Activated B cell treated with CpG ODN at 0.5 μM for 24 hours (primary cell): ENCODE measurements at places on chromosomes 13 and 19.

DNA sequence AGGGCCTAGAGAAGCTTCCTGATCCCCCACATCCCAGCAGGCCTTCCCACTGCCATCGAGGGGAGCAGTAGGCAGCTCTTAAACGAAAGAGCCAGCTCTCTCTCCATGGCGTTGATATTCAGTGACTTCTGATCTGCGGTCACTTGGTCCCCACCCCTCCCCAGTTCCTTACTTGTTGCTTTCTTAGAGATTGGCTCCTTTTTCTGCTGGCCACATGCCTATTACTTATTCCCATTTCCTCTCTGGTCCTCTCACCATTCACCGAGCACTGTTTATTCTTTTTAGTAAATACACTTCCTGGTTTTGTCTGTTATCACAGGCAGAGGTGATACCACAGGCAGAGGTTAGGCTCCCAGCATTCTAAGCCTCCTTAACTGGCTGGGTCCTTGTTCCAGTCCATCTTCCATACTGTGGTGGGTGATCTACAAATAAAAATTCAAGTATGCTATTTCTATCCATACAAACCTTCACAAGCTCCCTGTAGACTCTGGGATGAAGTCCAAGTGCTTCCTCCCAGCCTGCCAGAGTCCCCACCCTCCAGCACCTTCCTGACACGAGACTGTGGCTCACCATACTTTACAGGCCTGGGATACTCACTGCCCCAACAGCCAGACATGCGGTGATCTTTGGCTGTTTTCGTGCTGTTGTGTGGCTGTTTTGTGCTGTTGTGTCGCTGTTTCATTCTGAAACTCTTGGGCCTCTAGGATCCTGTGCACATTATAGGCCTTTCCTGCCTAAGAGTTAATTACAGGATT is 315.9 kb downstream of the ATP8A2 start:
- DNase-seq = no peak

GRCh38 chr13:79011179-79011578 is 352.2 kb upstream of the OBI1 start:
- DNase-seq = no peak

- DNase-seq = no peak
Measured at GRCh38 chr13:37657134-37657533, 58.6 kb upstream of the POSTN start.

DNA sequence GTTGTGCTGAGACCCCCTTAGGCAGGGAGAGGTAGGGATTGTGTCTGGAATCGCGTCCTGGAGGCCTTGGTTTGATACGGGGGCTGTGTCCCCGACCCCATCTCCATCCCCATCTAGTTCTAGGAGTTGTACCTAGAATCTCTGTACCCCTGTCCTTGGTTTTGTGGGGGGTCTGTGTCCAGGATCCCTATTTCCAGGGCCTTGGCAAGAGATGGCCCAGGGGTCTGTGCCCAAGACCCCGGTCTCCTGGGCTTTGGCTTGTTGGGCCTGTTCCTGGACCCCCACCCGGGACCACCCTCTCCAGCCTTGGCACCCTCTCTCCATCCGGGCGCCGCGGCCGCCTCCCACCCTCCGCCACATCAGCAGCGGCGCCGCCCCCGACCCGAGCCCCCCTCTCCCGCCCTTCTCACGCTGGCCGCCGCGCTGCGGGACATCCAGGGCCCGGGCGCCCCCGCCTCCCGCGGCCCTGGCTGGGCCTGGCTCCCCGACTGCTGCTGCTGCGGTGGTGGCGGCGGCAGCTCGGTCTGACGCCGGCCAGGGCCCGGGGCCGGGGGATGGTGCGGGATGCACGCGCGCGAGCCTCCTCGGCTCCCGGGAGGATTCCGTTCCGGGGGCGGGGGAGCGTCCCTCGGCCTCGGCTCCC is at the start of gene NUMBL:
NUMBL (minus strand) TSS at position 602 of the 643 bp plus-strand sequence; CDS start at position 434, 168 bp downstream.
- no peak for DNase-seq

DNA sequence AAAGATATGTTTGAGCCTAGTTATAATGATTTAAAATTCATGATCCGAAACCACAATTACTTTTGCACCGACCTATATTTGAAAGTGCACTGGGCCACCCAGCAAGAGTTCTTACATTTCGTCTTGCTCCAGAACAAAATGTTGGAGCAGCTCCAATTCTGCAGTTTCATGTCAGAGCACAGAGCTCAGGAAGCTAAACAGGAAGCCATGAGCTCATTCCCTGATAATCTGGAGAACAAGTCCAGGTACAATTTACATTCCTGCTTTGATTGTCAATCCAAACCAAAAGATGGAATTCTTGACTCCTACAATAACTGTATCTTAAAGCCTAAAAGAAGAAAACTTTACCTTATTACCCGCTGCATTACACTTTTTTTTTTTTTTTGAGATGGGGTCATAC is 131.8 kb downstream of the KCTD12 start:
- DNase-seq = no peak

GRCh38 chr13:51731759-51732158 is 72.2 kb downstream of the DHRS12 start:
- no peak for DNase-seq

GRCh38 chr19:6076675-6077463 is 33.4 kb downstream of the RFX2 start:
- DNase-seq = no peak

DNA sequence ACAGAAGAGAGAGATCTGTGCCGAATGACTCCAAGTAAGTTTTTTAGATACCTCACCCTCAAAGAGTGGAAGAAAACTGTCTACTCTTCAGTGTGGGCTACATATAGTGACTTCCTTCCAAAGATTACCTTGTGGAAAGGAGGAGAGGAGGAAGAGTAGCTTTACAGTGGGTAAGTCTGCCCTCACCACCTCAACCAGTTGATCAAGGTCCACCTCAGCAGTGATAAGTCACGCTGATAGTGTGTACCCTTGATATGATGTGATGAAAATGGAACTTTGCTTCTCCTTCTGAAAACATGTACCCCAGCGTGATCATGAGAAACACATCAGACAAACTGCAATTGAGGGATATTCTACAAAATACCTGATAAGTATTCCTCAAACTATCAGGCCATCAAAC is 20.6 kb downstream of the KLF5 start:
- DNase-seq = no peak

DNA sequence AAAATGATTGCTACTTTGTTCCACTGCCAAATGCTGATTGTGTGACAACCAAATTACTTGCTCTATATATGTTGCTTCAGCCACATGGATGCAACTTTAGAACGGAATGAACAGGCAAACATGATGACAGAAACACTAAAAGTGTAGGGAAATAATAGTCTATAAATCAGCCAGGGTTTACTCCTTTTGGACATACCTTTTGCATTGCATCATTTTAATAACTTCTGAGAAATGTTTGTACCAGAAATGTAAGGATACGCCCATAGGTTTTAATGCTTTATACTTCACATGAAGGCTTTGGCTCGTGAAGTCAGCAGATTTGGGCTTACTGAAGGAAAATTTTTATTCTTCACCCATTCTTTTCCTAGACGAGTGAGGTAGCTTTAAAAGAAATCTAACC is 141.0 kb downstream of the POSTN start:
- DNase-seq = no peak

- DNase-seq = peak; percentile 93
Measured at GRCh38 chr19:18557411-18558201, at the start of gene KXD1. Gene KXD1, plus strand, starts transcription at chr19:18557870. Its CDS starts 4,187 bp downstream, at chr19:18562057.

- DNase-seq = no peak
Measured at GRCh38 chr19:27896091-27896490, 1316.9 kb downstream of the UQCRFS1 start.

DNA sequence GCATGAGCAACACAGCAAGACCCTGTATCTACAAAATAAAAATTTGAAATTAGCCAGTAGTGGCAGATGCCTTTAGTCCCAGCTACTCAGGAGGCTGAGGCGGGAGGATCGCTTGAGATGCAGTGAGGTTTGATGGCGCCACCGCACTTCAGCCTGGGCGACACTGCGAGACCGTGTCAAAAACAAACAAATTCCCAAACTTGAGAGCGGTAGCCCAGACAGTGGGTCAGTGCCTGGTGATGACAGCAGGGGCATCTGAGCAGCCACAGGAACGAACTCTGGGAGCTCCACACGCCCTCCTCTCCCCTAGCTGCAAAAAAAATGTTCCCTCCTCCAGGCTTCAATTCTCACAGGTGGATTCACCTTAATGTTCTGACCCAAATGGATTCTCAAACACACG is 14.1 kb downstream of the ZNF490 start:
- DNase-seq = no peak

DNA sequence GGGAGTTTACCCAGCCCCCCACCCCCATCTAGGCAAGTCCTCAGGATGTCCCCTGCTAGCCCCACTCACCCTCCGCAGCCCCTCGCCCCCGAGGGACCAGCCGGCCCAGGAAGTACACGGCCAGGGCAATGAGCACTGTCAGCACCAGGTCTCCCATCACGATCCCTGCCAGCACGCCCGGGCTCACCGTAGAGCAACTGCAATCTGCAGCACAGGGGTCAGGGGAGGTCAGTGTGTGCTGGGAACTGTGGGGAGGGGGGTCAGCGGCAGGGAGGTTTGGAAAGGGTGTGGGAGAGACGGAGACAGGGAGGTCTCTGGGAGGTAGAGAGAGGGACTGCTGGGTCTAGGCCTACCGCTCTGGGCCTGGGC is 734 bp downstream of the TYROBP start:
- no peak for DNase-seq

DNA sequence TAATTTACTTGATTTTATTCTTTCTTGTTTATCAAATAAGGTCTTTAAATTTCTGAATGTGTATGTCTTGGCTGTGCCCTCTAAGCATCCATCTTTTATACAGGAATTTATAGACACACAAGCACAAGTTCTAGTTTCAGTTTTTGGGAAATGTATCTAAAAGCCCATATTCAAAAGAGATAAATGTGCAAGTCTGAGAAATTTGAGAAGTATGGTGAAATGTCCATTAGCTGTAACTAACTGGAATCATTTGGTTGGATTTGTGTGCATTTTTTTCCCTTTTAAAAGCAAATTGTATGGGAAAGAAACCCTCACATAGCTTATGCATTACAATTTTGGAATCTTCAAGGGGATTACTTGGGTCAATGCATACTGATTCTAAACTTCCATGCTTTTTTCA is 532.0 kb downstream of the KLF5 start:
- DNase-seq = no peak

GRCh38 chr13:24629320-24629719 is 50.9 kb upstream of the ATP12A start:
- DNase-seq = no peak

DNA sequence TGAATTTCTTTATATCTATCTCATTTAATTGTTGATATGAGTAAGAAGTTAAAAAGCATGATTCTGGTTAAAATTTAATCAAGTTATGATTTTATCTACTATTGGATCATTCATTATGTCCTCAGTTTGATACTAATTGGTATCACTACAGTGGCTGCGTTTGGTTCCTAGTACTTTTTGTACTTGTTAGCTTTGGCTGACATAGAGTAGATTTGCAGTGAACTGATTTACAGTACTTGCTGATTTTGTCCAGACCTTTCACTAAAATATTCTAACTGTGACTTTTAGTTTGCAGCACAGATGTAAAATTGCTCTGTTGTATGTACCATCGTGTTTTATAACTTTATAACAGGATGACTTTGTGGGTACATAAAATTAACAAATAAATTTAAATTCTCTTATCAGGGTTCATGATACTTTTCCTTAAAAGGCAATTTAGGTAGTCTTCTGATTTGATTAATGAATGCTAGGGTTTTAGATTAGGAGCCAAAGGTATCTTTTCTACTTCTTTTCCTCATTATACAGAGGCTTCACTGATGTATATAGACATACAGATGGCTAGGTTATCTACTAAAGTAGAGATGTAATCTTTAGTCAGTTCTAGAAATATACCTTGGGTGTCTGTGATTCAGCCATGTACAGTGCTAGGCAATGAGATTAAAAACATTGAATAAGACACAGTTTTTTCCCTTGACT is 8.7 kb downstream of the UCHL3 start:
- DNase-seq = no peak

DNA sequence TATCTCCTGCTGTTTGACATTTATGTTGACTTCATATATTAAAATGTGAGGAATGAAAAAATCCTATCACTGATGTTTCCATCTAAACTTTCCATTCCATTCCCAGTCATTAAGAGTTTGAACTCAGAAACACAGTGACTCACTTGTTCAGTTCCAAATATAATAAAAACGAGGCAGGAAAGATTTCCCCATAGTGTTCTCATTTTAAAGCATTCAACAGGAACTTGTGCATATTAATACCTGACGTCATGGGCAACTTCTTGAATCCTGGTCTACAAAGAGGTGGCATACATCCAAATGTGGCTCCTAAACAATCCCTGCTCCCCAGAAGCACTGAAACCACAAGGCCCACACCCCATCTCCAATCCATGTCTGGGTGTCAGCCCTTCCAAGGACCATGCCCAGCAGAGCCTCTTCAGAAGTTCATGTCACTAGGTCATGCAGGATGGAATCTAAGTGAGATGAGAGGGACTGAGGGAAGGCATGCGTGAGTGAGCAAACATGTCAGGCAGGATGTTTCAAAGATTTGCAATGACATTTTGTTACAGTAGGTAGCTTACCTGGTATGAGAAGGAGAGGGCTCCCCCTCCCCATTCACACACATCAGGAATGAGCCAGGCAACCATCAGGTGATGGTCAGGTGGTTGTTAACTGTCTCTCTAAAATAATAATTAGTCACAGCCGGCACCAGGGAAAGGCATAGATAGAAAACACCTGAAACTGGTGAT is 9.4 kb upstream of the ERVV-2 start:
- no peak for DNase-seq

- DNase-seq = no peak
Measured at GRCh38 chr13:99653526-99653925, 152.3 kb downstream of the TM9SF2 start.

DNA sequence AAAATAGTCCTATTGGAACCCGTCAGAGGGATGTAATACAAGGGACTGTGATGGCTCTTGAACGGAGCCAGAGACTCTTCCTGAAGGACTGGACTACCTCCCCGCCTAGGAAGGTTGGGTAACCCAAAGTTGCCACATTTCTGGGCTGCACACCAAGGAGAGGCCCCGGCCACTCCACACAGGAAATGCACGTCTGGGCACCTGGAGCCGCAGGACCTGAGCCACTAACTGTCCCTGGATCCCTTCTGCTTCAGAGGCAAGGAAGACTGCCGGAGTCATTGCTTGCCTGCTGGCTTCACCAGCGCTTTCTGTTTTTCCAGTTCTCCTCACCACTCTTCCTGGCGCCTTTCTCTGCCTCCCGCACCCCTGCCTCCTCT is 1.2 kb upstream of the FLT1 start:
- DNase-seq = no peak

GRCh38 chr13:85651440-85651839 is 147.8 kb downstream of the SLITRK6 start:
- DNase-seq = no peak

DNA sequence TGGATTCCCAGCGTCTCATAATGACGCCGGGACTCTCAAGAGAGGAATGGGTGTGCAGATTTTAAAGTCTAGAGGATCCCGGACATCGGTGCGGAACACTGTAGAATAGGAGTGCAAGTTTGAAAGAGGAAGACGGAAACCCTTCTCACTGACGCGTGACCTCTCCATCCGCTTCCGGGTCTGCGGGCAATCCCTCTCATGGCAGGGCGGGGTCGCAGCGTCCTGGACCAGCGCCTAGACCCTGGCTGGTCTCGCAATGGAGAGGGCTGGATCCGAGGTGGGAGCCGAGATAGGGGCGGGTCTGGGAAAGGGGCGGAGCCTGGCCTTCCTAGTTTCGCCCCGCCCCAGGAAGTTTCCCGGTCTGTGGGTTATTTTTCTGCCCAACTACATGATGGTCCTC is 4.6 kb upstream of the ZNF845 start:
- DNase-seq = no peak
